ENCODE measurements at places on chromosomes 4 and X.

GRCh38 chr4:182018691-182019090 lies 224.5 kb upstream of the TENM3 start:
- H3K27me3 ChIP-seq = no peaks in the 10 kb centered on the region
- DNase-seq = no peak
- no peak overlapping the region for H3K27ac ChIP-seq
- no peaks in the 10 kb centered on the region for H3K4me1 ChIP-seq

DNA sequence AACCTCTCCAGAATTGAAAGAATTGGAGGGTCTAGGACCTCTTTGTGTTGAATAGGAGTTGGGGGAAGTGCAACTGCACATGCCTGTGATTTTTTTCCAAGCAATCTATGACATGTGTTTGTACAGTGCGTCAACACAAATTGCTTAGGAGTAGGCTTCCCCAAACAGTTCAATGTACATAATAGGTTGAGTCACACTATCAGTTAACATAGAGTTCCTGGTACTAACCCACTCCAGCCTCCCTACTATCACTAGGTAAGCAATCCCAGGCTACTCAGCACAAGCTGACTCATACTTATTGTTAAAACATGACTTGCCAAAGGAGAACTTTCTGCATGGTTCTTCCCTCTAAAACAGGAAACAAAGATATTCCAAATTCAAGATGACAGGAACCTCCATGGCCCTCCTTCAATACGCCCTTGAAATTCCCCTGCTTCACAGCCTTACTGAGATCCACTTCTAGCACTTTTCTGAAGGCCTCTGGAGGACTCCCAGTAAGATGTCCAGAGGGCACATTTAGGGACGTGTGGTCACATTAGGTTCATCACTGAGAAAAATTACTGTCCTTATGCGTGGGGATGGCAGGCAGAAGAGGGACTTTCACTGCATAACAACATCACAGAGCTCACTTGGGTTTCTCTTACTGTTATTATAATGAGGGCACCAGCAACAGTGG lies 8.4 kb upstream of the VSIG1 start:
- no peaks in the 10 kb centered on the region for H3K4me1 ChIP-seq
- no peak for DNase-seq
- no peaks in the 10 kb centered on the region for H3K36me3 ChIP-seq
- no peak overlapping the region for H3K4me3 ChIP-seq

DNA sequence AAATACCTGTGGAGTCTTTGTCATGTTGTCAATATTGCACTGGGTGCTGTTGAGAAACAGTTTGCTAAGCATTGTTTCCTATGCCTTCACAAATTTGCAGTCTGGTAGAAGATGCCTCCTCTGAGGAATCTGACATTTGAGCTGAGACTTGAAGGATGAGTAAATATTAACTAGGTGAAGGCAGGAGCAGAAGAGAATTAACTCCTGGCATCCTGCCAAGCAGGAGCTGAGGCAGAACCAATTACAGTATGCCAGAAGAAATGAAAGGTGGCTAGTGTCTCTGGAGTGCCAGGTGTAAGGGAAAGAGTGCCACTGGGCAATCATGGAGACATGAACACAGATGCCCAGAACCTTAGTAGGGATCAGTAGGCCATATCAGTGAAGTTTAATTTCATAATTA lies 1778.2 kb upstream of the PCDH10 start:
- no peaks in the 10 kb centered on the region for H3K4me1 ChIP-seq
- no peak overlapping the region for H3K4me3 ChIP-seq
- no peak for DNase-seq
- H3K36me3 ChIP-seq = no peaks in the 10 kb centered on the region

DNA sequence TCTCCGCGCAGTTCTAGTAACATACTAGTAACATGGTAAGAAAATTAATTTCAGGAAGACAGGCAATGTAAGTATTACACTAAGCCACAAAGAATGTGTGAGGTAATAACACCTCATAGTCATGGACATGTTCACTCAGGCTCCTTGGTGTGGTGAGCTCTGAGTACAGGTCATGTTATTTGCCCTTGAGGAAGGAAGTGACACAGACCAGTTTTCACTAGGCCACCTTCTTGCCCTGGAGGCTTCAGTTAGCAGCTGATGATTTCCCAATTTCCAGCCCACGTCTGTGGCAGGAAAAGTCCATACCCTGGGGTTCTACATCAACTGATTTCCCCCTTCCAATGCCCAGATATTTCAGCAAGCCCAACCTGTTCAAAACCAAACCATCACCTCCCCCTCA lies 6.7 kb downstream of the APOO start:
- H3K36me3 ChIP-seq = no peaks in the 10 kb centered on the region
- no peak overlapping the region for H3K4me3 ChIP-seq
- no peaks in the 10 kb centered on the region for H3K27me3 ChIP-seq
- H3K27ac ChIP-seq = no peak overlapping the region
- no peak for DNase-seq
- no peaks in the 10 kb centered on the region for H3K4me1 ChIP-seq

- no peak overlapping the region for H3K4me3 ChIP-seq
- no peak overlapping the region for H3K27ac ChIP-seq
- H3K36me3 ChIP-seq = no peaks in the 10 kb centered on the region
- H3K27me3 ChIP-seq = no peaks in the 10 kb centered on the region
These were observed 346.7 kb upstream of the PPARGC1A start for GRCh38 chr4:24236532-24236931.

GRCh38 chr4:21209860-21210259 lies 509.6 kb downstream of the PACRGL start:
- H3K27me3 ChIP-seq = no peaks in the 10 kb centered on the region
- no peak overlapping the region for H3K4me3 ChIP-seq
- DNase-seq = no peak
- no peaks in the 10 kb centered on the region for H3K36me3 ChIP-seq

GRCh38 chr4:16136827-16137226 lies 53.0 kb upstream of the PROM1 start:
- no peaks in the 10 kb centered on the region for H3K4me1 ChIP-seq
- no peaks in the 10 kb centered on the region for H3K36me3 ChIP-seq
- H3K4me3 ChIP-seq = no peak overlapping the region
- no peak overlapping the region for H3K27ac ChIP-seq
- H3K27me3 ChIP-seq = no peaks in the 10 kb centered on the region

DNA sequence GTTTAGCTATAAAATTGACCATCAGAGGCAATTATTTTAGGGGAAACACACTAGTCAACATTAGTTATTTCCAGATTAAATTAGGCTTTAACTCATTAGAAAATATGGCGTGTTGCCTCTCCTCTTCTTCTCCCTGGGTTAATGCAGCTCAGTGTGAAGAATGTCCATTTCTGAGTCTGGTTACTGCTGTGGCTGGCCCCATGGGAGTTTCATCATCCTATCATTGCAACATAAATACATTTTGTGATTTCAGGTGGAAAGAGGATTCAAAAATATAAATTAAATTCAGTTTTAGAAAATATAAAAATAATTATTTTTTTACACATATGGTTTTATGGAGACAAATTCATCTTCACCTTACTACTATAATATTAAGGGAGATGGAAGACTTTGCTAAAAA lies 288.5 kb upstream of the ARSJ start:
- H3K4me3 ChIP-seq = no peak overlapping the region

- no peaks in the 10 kb centered on the region for H3K36me3 ChIP-seq
- no peaks in the 10 kb centered on the region for H3K27me3 ChIP-seq
- no peak for DNase-seq
- H3K27ac ChIP-seq = no peak overlapping the region
- no peak overlapping the region for H3K4me3 ChIP-seq
These were observed 63.2 kb upstream of the TNIP3 start for GRCh38 chr4:121227341-121227792.

DNA sequence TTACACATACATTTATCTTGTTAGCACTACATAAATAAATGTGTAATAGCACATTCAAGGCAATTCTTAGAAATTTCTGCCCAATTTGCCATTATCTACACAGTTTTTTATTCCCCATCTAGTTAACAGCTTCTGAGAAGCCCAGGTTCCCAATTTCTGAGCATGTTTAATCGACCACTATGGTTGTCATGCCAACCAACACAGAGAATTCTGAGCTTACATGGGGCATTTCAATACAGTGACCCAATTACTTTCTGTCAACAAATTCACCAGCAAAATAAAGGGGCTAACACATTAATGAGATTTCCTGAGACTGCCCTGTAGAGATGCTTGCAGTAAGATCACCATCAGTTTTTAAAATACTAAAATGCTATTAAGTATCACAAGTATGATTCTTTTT lies 22.0 kb downstream of the GPM6A start:
- H3K36me3 ChIP-seq = no peaks in the 10 kb centered on the region
- no peaks in the 10 kb centered on the region for H3K27me3 ChIP-seq
- H3K27ac ChIP-seq = no peak overlapping the region
- H3K4me3 ChIP-seq = no peak overlapping the region

GRCh38 chr4:154739111-154739510 lies 4.7 kb upstream of the LRAT start:
- H3K36me3 ChIP-seq = no peaks in the 10 kb centered on the region
- no peak overlapping the region for H3K4me3 ChIP-seq
- H3K27me3 ChIP-seq = peaks cover 6% of the 10 kb centered on the region
- peaks cover 5% of the 10 kb centered on the region for H3K4me1 ChIP-seq
- no peak overlapping the region for H3K27ac ChIP-seq

GRCh38 chr4:89242216-89242615 lies 65.4 kb downstream of the GPRIN3 start:
- H3K4me3 ChIP-seq = no peak overlapping the region
- DNase-seq = no peak
- no peaks in the 10 kb centered on the region for H3K4me1 ChIP-seq
- H3K27ac ChIP-seq = no peak overlapping the region
- no peaks in the 10 kb centered on the region for H3K36me3 ChIP-seq

GRCh38 chrX:103831803-103832544 lies at the start of gene RAB9B:
TSS of gene RAB9B (minus strand) at chrX:103832257. CDS start at chrX:103825784, 6,473 bp downstream.
- H3K4me1 ChIP-seq = no peaks in the 10 kb centered on the region
- no peaks in the 10 kb centered on the region for H3K36me3 ChIP-seq
- H3K27ac ChIP-seq = no peak within 1 kb of the TSS
- no peaks in the 10 kb centered on the region for H3K27me3 ChIP-seq
- H3K4me3 ChIP-seq = peak within 1 kb of the TSS; percentile 43

DNA sequence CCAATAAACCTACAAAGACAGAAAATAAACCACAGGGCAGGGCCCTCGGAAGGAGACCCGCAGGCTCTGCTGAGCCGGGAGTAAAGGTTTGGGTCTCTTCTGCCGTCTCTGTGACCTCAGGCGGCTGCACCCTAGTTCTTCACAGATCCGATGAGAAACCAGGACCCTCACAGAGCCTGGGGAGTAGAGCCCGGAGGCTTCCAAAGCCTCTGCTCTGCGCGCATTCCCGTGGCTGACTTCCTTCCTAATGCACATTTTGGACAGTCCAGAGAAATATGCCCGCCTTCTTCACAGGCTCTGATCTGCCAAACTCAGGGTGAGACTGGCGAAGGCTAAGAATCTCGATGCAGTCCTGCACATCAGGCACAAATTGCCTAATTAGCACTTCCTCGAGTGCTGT lies 245.5 kb downstream of the EVC2 start:
- H3K4me3 ChIP-seq = no peak overlapping the region
- no peak overlapping the region for H3K27ac ChIP-seq
- no peak for DNase-seq
- H3K27me3 ChIP-seq = no peaks in the 10 kb centered on the region

GRCh38 chr4:95059663-95060062 lies 301.9 kb downstream of the BMPR1B start:
- no peak overlapping the region for H3K27ac ChIP-seq
- no peak overlapping the region for H3K4me3 ChIP-seq
- DNase-seq = no peak
- H3K4me1 ChIP-seq = no peaks in the 10 kb centered on the region
- no peaks in the 10 kb centered on the region for H3K36me3 ChIP-seq

DNA sequence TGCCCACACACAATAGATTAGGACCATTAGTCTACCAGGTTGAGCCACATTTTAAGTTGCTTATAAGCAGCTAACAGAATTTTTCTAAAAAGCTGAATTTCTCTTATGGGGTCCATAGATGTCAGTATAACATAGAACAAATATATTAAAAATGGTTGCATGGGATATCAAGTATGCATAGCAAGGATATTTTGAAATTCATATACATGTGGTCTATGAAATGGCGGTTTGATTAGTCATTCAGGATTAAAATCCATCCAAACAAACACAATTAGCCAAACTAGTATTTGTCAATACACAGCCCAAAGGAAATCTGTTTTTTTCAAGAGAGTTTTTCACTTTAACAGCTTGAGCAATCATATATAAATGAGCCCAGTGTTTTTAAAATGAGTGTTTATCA lies 33.5 kb upstream of the AMOT start:
- no peaks in the 10 kb centered on the region for H3K4me1 ChIP-seq
- no peak overlapping the region for H3K27ac ChIP-seq

DNA sequence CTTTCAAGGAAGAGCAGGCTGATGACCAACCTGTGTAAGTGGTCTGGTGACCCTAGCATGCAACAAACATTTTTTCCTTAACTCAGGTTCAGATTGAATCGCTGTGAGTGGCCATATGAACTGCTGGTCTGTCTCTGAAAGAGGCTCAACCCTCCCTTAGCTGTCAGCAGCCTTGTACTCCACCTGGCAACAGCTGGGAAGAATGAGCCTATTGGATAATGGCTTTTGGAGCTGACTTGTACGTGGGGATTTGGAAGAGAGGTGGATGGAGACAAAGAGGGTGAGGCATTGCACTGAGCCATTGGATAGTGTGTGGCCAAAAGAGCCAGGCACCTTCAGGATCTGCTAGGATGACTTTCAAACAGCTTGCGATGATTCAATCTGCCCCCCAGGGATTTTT lies 35.7 kb upstream of the BMP15 start:
- H3K4me3 ChIP-seq = no peak overlapping the region
- no peaks in the 10 kb centered on the region for H3K4me1 ChIP-seq
- H3K27ac ChIP-seq = no peak overlapping the region
- no peaks in the 10 kb centered on the region for H3K36me3 ChIP-seq

DNA sequence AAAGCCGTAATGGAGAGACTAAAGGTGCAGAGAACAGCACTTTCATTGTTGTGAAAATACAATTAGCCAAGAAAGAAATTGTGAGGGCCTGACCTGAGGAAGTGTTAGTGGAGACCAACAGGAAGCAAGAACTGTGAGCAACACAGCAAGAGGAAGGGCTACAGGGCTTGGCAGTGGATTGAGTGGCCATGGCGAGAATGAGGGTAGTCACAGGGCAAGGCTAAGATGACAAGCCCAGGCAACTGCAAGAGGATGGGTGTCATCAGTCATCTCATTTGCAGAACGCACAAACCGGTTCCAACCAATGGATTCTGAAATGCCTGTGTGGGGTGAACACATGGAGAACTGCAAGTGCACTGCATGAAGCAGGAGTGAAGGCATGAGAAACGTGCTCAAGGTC lies 3.6 kb downstream of the SLC10A6 start:
- no peaks in the 10 kb centered on the region for H3K36me3 ChIP-seq
- 0 out of 2 replicates have a peak, but pooled peaks cover 2% of the 10 kb centered on the region for H3K4me1 ChIP-seq
- no peaks in the 10 kb centered on the region for H3K27me3 ChIP-seq

DNA sequence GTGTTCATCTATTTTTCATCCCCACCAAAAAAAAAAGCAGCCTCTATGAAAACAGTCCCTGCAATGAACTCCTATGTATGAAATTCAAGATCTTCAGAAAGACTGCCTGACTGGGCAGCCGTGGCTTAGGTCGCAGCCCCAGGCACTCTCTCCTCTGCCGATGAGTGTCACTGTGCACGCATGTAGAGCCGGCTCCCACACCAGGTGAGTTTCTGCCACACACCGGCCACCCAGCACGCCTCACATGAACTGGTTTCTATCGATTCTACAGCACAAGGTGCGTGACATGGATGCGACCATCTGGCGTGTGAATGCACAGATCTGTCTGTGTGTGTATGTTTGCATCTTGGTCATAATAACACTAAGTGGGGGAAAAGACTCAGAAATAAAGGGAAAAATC lies 140.4 kb downstream of the AFAP1 start:
- no peak overlapping the region for H3K4me3 ChIP-seq
- no peak overlapping the region for H3K27ac ChIP-seq
- H3K27me3 ChIP-seq = no peaks in the 10 kb centered on the region
- H3K4me1 ChIP-seq = no peaks in the 10 kb centered on the region
